ENCODE measurements at places on chromosomes 2 and 18.

- DNase-seq: no peak
These were observed 3.4 kb downstream of the B4GALT6 start for GRCh38 chr18:31680831-31681568.

- DNase-seq: no peak
These were observed 214.9 kb upstream of the CHST9 start for GRCh38 chr18:27400001-27400400.

GRCh38 chr18:12934454-12935071 lies 13.2 kb upstream of the SEH1L start:
- peak; percentile 81 for DNase-seq

DNA sequence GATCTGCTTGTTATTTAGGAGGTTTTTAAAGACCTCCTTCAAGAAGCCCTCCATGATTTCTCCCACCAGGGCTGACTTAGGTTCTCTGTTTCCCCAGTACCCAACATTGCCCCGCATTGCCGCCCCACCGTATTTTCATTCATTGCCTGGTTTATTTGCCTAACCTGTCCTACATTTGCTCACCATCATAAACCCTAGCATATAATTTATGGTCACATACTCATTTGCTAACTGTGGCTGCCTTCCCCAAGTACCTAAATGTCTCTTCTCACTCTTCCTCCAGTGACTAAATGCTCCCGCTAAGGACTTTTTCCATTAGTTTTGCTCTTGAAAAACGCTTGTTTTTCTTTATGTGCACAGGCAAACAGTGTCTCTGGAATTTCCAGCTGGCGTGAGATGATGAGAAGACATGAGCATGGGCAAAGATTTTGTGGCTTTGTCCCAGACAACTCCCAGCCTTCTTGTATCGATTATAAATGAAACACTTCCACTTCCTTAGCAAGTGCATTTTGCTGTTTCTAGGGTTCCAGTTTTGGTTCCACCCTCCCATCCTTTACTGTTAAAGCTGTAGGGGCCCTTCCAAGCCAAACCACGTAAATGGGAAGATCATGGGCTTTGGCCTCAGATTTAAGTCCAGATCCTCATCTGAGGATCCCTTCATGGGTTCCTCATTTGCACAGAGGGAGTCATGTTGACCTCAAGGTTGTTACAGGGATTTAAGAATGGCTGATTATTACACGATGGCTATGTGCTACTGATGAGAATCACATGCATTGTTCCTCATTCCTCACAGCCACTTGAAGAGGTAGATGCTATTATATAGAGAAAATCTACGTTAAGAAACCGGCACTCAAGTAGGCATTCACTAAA lies 21.0 kb upstream of the ARMC9 start:
- DNase-seq: no peak

DNA sequence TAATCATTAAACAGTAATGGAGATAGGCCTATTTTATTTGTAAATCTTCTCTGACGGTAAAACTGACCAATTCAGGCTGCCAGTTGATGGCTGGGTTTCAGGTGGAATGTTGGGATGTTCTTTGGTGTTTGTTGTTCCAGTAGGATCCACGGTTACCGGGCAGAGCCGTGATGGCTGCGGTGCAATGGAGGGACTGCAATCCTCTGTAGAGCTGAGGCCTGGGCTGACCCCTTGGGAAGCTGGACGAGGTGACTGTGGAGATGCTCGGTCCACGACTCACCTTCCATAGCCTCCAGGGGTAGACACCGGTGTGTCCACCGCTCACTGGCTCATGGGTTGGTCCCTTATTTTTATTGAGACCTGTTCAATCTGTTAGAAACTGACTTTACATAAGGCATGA lies 42.5 kb downstream of the ZNF519 start:
- no peak for DNase-seq

DNA sequence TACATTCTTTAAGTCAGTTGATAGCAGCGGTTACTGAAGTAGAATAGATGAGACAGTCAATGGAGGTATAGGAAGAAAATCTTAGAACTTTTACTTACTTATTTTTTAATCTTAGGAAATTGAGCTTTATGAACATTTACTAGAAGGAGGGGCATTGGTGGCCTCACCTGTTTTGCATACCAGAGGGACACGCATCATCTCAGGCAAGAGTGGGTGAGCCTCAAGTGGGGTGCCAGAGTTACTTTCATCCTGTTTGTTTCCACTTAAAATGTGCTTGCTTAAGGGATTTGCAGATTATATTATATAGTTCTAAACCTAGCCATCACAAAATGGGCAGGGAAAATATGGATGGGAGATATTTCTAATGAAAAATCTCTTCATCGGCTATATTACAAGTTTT lies 61.6 kb downstream of the WDR7 start:
- no peak for DNase-seq

DNA sequence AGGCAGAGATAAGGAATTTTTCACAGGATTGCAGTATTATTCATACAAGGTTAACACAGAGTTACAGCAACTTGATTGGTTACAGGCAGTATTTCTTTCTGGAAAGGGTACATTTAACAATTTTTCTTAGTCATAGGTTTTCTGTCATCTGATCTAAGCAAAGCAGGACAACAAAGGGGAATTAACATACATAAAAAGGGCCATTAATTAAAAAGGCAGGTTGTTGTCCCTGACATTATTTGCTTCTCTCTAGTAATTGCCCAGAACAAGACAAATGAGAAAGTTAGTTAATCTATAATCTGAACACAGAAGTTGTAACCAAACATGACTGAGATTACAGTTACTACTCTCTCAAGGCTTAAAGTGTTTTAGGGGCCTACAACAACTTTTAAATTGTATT lies 291.4 kb upstream of the LRRTM4 start:
- no peak for DNase-seq

- DNase-seq: no peak
These were observed 70.9 kb downstream of the ASB1 start for GRCh38 chr2:238497610-238498005.

DNA sequence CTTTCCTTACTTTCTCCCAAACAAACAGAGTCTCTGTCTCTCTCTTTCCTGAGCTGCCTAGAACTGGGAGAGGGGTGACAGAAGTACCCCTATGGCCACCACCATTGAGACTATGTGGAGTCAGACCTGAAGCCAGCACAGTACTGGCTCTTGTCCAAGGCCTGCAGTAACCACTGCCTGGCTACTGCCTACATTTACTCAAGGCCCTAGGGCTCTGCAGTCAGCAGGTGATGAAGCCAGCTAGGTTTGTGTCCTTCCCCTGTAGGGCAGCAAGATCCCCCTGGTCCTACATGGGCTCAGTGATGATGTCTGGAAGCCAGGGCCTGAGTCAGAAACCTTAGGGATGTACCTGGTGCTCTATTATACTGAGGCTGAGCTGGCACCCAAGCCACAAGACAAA lies 12.2 kb downstream of the MYO3B start:
- no peak for DNase-seq

- DNase-seq: no peak
These were observed 1690.4 kb upstream of the SLC39A10 start for GRCh38 chr2:193966590-193966989.

DNA sequence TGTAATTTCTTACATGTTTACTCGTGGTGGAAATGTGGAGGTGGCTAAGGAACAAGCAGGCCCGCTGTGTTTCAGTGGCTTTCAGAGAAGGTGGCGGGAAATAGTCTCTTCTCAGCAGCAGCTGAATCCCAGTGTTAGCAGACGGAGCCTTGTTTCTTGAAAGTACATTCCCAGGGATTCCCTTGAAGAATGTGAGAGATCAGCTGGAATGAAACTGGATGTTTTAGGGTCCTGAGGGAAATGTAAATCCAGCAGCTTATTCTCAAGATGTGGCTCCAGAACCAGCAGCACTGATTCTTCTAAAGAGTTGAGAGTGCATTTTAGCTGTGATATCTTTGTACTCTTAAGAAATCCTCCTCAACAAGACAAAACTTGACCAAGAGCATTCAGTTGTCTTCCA lies 59.1 kb downstream of the CDC42EP3 start:
- DNase-seq: no peak

DNA sequence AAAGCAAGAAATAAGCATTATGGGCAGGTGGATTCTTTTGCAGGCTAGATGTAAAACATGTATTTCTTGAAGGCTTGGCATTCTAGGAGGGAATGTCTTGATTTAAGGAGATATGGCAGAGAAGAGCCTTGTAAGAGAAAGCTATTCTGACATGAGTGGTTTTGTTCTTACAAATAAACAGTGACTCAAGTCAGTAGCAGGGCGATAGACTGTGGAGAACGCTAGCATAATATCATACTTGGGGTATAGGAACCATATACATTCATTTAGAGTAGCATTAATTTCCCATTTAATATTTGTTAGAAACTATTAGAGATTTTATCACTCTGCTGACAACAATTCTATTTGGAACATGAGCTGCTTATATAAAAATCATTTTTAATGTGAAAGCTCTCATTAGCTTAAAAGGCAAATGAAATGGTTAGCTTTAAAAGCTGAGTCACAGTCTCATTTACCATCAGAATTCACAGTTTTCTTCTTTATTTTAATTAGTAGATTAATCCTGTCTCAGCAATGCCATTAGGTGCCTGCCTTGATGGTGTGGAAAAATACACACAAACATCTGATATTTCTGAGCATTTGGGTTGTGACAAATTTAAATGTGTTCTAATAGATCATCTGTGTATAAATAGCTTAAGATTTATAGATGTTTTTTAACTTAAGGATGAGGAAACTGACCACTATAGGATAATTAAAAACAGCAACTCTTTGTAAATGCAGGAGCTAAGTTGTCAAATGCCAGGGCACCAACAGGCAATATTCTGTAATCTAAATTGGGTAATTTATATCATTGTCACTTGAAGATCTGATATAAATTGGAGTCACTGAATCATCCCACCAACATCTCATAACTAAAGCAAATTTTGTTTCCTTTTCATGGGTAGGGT lies 276.7 kb downstream of the PLCL1 start:
- no peak for DNase-seq

GRCh38 chr2:2831633-2832032 lies 500.6 kb upstream of the MYT1L start:
- no peak for DNase-seq

DNA sequence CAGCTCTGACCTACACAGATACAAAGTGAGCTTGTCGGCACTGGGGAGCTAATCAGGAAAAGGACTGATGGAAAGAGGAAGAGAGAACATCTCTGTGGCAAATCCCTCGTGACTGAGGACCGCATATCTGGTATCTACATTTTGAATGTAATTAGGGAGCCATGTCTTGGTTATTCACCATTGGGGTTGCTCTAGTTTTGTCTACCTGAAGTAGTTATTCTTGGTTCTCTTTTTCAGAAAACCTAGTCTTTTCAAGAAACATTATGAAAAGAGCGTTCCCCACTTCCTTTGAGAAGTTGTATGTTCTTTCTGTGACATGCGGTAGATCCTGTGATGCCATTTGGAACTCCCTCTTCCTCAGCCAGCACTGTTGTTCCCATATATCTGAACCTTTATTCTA lies 104.4 kb downstream of the DOCK10 start:
- no peak for DNase-seq

DNA sequence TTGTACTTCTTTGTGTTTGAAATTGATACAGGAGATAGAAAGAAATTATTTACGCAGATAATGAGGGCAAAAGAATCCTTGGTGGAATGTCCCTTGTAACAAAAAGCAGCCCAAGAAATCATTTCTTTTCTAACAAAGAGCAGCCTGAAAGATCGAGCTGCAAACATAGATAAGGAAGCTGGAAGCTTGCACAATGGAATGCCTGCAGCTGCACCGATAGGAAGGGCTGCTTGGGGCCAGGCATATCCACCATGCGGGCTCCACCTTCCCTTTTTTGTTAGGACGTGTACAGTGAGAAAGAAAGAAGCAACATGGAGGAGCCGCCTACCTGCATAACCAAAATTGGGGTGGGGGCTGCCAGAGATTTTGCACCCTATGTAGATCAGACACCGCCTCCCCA lies 568.7 kb downstream of the METTL4 start:
- DNase-seq: no peak

GRCh38 chr2:215765729-215766360 lies 247.5 kb downstream of the MREG start:
- DNase-seq: no peak

- DNase-seq: no peak
These were observed 5.5 kb upstream of the RNF144A start for GRCh38 chr2:6911721-6912120.

DNA sequence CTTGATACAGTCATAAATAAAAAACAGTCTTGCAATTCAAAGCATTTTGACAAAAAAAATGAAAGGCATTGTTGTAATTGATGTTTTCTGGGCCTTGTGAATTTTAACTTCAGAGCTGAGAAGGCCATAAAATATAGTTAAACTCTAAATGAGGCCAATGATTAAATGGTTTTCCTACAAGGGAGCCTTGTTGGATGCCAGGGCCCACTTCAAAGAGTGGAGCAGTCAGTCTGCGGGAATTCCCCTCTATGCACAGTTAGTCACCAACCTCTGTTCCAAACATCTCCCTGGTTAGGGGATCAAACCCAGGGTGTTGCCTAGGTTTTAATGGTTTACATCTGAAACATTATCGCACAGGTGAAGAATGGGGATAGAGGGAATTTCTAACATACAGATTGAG lies 143.4 kb downstream of the NCKAP5 start:
- no peak for DNase-seq

DNA sequence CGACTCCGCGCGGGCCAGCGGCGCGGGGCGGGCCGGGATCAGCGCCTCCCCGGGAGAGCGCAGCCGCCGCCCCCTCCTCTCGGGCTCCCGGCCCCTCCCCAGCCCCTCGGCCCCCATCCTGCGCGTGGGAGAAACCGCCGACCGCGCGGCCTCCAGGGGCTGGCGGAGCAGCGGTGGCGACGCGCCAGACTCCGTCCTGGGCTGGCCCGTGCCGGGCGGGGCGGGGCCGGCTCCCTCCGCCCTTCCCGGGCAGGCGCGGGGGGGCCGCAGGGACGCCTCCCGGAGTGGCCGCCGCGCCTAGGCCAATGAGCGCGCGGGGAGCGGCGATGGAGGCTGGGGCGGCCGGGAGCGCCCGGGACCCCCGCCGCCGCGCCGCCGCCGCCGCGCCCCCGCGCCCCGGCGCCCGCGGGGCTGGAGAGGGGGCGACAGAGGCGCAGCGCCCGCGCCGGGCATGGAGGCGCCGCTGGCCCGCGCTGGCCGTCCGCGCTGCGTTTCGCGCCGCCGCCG lies 49.1 kb downstream of the KCNIP3 start:
- peak; percentile 53 for DNase-seq

DNA sequence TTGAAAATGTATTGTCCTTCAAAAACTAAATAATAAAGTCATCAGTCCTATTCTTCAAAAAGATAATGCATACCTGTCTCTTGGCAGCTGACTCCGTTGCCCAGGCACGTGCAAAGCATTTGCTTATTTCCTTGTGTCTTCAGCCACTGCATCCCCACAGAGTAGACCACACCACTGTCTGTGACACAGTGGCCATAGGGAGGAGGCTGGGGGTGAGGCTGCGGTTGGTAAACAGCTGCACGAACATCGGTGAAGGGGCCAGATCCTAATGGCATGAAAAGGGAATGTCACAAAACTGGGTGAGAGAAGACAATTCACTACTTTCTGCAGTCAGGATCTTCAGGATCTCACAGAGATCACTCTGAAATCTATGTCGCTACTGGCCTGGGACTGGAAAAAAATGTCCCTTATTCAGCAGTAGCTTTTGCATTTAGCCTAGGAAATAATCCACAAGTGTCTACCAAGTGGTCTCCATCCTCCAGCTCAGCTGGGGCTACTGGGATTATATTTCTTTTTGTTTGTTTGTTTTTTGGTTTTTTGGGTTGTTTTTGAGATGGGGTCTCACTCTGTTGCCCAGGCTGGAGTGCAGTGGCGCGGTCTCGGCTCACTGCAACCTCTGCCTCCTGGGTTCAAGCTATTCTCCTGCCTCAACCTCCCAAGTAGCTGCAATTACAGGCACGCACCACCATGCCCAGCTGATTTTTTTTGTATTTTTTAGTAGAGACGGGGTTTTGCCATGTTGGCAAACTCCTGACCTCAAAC lies 10.7 kb downstream of the FN1 start:
- no peak for DNase-seq
